ENCODE measurements at places on chromosomes 3 and 15. TPM values are rescaled to one million over a fixed set of nuclear protein-coding genes. Genes with fewer than 3 reads are reported as not detected.

- DNase-seq, result peak; percentile 35
Measured at GRCh38 chr3:195260280-195260905, 10.6 kb downstream of the XXYLT1 start.

DNA sequence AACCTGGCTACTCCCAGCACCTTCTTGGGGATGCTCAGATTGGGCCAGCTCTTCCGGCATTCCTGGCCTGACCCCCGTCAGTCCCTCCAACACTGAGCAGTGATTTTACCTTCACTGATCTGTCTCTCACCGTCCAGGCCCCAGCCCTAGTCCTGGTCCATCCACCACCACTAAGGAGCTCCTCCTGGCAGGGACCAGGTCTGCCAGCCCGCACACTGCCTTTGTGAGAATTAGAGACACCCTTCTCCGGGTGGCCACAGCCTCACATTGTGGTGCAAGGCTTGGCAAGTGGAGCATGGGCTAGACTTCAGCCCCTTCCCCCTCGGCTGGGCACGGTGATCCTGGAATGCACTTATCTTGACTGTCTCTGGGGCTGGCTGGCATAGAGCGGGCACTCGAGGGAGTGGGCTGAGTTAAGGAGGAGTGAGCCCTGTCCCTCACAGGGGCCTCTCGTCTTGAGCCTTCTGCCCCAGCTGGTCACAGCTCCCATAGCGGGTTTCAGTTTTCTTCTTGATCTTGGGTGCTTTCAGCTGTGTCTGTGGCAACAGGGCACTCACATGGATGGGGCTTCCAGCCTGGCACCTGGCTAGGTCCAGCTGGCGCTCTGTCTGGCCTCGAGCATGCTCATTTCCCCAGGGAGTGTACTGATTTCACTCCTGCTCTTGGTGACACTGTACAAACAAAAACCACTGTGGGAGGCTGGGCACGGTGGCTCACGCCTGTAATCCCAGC, 53.9 kb downstream of the LINGO1 start:
- DNase-seq, result no peak

- DNase-seq, result no peak
Measured at GRCh38 chr15:29259233-29259632, 10.4 kb downstream of the NSMCE3 start.

DNA sequence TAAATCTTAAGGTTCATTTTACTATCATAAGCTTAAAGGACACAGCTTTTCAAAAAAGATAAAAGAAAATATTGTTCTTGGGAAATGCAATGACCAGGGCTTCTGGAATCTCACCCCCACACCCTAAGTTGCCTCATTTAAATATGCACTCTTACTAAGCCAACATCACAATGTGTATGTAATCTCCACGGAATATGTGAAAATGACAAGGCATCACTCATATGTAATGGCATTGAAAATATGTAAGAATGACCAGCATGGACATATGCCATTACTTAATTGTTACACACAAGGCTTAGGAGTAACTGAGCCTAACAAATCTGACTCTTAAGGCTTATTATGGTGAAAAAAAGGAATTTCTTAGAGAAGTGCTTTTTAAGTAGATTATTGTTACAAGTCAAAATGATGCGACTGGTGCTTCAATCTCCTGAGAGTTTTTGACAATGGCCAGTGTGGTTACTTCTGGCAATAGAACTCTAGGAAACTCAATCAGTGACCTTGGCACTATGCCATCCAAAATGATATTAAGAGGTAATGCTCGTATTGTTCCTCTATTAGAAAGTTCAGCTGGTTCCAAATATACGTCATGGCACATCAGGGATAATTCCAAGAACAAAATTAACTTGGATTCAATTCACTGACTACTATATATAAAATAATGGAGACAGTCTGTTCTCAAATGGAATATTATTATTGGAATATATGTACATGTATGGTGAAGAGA, 290.0 kb upstream of the PLSCR5 start:
- DNase-seq, result no peak

GRCh38 chr3:14799146-14799545, 19.6 kb upstream of the FGD5 start:
- no peak for DNase-seq

- no peak for DNase-seq
Measured at GRCh38 chr3:48685293-48685602, 467 bp downstream of the NCKIPSD start.

- no peak for DNase-seq
Measured at GRCh38 chr15:100914876-100915275, 4.3 kb upstream of the LRRK1 start.

- no peak for DNase-seq
Measured at GRCh38 chr3:104066658-104067057, 1300.1 kb upstream of the ALCAM start.

The MOBP gene
- total RNA-seq, result not detected

The HCN4 gene
- total RNA-seq, result 0.69 TPM

Data from mesothelial cell of epicardium (in vitro differentiated cells).